ENCODE measurements at places on chromosomes 1 and 21.

GRCh38 chr1:245086389-245086969 is 68.3 kb upstream of the KIF26B start:
- no peak for DNase-seq

- DNase-seq = no peak
These were observed 5.5 kb downstream of the GPR137B start for GRCh38 chr1:236147521-236148469.

- no peak for DNase-seq
These were observed 15.6 kb downstream of the SERBP1 start for GRCh38 chr1:67414574-67414973.

DNA sequence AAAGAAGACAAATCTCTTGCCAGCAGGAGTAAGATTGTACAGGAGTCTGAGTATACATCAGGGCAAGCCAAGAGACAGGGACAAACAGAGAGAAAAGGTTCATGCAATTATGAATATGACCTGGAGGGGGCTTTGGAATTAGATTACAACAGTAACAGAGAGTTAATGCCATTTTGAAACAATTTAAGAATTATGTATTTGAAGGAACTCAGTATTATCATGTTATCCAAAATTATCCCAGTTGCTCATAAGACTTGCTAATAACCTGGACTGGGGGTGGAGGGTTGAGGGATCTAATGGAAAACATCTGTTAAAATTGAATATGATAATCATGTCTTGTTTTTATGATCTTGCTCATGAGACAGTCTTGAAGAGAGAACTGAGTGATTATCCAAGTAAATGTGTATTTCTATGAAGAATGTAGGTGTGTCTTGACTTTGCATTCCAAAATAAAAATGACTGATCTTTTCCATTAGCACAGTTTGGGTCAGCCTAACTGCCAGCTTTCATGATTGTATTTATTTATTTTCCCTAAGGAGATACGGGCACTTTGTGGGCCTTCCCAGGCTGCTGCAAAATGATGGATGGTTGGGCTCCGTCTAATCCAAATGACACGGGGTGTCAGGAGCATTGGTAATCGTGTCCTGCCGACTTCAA is 117.7 kb downstream of the ERG start:
- no peak for DNase-seq

GRCh38 chr21:32958288-32959002 is 67.3 kb upstream of the OLIG2 start:
- no peak for DNase-seq

DNA sequence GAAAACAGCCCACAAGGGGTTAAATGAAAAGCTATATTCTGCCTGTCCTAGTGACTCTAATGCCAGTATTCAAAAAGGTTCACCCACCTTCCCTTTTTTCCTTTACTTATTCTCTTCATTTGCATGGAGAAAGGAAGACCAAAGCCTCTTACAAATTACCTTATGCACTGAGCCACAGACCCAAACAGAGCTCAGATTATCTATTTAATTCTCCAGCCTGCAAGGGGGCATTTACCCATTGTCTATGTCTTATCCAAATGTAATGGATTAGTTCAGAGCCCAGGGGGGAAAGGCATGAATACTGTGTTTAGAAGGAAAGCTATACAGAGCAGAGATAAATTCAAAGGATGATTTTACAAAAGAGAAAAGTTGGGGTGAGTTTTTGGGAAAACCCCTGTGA is 388.5 kb downstream of the OMA1 start:
- DNase-seq = no peak

DNA sequence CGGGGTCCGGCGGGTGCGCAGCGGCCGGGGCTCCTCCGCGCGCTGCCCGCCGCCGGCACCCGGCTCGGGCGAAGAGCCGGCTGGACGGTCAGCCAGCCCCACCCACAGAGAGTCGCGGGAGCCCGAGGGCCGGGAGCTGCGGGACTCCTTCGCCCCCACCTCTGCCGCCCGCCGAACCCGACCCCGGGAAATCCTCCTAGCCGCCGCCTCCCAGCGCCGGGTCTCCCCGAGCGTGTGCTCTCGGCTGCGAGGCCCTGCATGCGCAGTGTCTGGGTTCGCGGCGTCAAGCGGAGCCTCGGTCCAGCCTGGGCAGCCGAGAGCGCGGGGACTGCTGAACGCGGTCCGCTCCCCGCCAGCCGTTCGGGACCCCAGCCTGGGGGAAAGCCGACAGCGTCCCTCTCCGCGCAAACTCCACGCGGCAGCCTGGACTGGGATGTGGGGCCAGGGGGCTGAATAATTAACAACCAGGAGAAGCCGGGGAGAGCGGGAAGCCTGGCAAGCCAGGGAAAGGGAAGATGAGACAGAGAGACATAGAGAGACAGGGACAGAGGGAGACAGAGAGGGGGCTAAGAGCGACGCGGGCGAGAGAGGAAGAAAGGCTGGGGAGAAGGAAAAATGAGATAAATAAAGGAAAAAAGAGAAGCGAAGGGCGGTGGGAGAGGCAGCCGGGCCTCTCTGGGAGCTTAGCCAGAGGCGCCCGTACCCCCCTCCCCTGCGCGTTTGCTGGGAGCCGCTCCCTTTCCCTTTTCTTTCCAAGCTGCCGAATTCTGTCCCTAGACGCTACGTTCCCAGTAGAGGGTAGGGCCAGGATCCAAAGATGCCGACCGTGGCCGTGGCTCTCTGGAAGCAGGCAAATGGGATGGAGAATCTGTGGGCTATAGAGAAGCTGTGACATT is 64.2 kb downstream of the MEF2D start:
- DNase-seq = peak; percentile 57

DNA sequence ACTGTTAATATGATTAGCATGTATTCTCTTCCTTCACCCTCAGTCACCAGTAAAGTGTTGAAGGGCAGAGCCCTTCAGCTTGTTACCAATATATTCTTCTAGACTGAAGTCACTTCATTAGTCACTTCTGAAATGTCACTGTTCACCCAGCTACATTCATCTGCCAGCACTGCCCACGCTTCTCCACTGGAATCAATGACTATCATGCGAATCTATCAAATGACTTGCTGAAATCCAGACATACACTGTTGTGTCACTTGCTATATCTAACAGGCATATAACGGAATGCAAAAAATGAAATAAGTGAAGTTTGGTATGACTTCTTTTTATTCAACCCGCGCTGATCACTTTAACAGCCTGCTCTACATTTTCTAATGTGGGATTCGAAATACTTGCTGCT is 16.1 kb downstream of the FH start:
- no peak for DNase-seq
